ENCODE measurements at places on chromosomes 7 and 10.

DNA sequence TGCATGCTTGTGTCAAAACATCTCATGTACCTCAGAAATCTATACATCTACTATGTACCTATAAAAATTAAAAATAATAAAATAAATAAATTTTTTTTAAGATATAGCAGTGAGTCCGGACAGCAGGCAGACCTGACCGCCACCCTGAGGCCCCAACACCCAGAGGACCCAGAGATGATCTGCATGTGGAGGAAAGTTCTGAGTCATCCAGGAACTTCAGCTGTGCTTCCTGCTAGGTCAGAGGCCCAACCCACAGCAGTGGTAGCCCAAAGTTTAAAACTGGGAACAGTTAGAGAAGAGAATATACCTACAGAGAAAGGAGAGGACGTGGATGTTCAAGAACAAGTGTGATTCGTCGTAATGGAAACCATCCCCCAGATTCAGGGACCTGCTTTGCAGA, 683.7 kb upstream of the NRP1 start:
- DNase-seq = no peak

- DNase-seq = no peak
Observed at GRCh38 chr10:120607710-120608703, 151.0 kb downstream of the PLPP4 start.

- DNase-seq = no peak
Observed at GRCh38 chr10:5813091-5813340, 218 bp downstream of the GDI2 start.

DNA sequence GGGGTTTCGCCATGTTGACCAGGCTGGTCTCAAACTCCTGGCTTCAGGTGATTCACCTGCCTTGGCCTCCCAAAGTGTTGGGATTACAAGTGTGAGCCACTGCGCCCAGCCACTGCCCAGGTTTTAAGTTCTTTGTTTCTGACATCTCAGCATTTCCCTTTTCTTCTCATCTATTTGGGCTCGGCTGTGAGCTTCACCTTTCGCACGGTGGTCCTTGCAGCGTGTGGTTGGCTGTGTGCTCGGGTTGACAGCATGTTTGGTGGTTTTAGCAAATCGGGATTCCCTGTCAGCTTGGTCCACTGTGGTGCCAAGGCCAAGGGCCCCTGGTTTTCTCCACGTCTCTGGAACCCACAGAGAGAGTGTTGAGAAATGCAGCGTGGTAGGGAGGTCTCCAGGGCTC, 138.8 kb downstream of the DNAJB6 start:
- DNase-seq = no peak
